ENCODE measurements at places on chromosomes 1 and 21. TPM values are rescaled to one million over a fixed set of nuclear protein-coding genes. Genes with fewer than 3 reads are reported as not detected.

- no peaks in the 10 kb centered on the region for H3K36me3 ChIP-seq
- DNase-seq = no peak
- H3K4me1 ChIP-seq = peaks cover 15% of the 10 kb centered on the region
- no peak overlapping the region for H3K4me3 ChIP-seq
- no peaks in the 10 kb centered on the region for H3K27me3 ChIP-seq
- H3K27ac ChIP-seq = peak overlapping the region; percentile 67
Observed at GRCh38 chr1:228963795-228964177, 228.5 kb downstream of the RHOU start.

GRCh38 chr1:182069028-182069466 lies 7.5 kb upstream of the ZNF648 start:
- no peaks in the 10 kb centered on the region for H3K4me1 ChIP-seq
- H3K27me3 ChIP-seq = no peaks in the 10 kb centered on the region
- DNase-seq = peak; percentile 58
- no peaks in the 10 kb centered on the region for H3K36me3 ChIP-seq
- H3K4me3 ChIP-seq = no peak overlapping the region

DNA sequence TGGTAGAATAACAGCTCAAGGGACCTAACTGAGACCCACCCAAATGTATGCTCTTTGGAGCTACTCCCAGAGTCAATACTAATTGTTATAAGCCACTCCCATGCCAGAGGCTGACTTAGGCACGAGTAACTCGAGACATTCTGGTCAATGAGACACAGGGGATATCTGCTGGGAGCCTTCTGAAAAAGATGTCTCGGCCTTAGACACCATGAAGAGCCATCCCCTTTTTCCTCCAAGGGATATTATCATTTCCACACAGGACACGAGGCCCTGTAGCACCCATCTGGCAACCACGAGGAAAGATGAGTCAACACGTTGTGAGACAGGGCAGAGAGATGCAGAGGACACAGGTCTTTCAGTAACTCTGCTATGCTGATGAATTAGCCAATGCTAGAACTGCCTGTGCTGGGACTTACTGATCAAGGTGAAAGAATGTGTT lies 30.7 kb downstream of the ITPKB start:
- no peaks in the 10 kb centered on the region for H3K36me3 ChIP-seq
- no peaks in the 10 kb centered on the region for H3K27me3 ChIP-seq
- H3K4me1 ChIP-seq = peaks cover 29% of the 10 kb centered on the region
- DNase-seq = no peak

DNA sequence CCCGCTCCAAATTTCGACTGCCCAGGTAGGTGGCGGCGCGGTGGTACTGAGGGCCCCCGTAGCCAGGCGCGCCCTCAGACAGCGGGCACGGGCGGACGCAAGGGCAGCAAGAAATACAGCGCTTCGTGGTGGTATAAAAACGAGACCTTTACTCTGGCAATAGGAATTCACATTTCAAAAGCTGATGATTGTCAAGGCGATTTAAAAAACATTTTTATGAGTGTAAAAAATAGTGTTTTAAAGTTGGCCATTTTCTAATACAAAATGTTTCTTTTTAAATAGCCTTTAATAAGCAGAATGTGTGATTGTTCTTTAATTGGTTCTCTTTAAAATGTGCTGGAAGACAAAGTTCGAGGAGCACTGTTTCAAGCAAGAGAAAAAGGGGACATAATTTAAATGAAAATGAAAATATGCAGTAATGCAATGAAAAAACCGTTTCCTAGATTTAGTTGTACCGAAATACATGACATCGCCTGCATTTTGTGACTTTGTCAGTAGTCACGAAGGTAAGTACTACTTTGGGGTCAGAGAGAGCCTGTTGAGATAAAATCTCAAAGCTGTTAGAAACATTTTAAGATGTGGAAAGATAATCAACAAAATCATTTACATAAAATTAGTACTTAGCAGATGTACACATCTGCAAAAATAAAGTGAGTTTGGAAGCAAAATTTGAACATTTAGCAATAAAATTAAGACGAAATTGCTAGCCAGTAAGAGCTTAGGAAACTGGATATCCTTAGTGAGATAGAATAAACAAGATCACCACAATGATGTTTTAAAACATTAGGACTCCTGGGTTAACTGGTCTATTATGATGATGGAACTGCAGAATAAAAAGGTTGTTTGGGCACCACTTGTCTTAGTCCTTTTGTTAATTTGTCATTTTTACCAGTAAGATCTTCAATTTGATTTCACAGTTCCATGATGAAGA lies 1.1 kb upstream of the PSMG1 start:
- H3K27ac ChIP-seq = peak overlapping the region; percentile 94
- DNase-seq = no peak
- peaks cover 40% of the 10 kb centered on the region for H3K4me1 ChIP-seq
- no peaks in the 10 kb centered on the region for H3K27me3 ChIP-seq

GRCh38 chr1:206953626-206954025 lies 7.4 kb upstream of the PIGR start:
- H3K4me3 ChIP-seq = no peak overlapping the region
- H3K36me3 ChIP-seq = no peaks in the 10 kb centered on the region
- H3K27ac ChIP-seq = no peak overlapping the region
- no peaks in the 10 kb centered on the region for H3K27me3 ChIP-seq

GRCh38 chr1:246095443-246095842 lies 411.6 kb downstream of the SMYD3 start:
- H3K4me3 ChIP-seq = no peak overlapping the region
- H3K36me3 ChIP-seq = no peaks in the 10 kb centered on the region
- peaks cover 6% of the 10 kb centered on the region for H3K4me1 ChIP-seq
- H3K27me3 ChIP-seq = no peaks in the 10 kb centered on the region
- H3K27ac ChIP-seq = no peak overlapping the region
- no peak for DNase-seq

DNA sequence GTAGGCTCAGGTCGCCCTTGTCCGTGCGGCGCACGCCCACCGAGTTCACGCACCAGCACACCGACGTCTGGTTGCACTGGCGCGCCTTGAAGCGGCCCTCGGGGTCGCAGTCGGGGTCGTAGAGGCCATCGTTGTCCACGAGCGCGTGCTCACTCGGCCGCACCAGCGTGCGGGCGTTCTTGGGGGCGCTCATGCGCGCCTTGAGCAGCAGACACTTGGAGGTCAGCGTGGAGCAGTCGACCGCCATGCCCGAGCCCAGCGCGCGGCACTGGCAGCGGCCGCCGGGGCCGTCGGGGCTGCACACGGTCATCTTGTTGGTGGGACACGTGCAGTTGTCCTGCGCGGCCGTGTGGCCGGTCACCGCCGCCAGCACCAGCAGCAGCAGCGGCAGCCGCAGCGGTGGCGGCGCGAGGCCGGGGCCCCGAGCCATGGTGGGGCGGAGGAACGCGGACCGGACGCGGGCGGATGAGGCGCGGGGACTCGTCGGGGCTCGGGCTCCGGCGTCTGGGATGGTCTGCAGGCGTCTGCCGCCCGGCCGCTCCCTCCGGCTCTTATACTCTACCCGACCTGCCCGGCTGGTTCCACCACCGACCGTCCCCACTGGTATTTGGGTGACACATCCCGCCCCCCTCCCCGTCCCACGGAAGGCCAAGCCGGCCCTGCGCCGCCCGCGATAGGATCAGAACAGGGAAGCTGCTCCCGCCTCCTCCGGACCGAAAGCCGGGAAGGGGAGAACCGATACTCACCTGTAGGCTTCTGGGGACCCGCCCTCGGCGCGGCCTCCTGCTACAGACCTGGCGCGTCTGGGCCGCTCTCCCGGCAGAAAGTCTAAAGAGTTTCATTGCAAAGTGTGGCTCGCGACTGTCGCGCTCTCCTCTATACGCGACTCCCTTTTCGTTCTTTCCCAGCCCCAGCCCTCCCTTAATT lies at the start of gene TACSTD2:
TSS of gene TACSTD2 (minus strand) at position 526 of the 927 bp plus-strand sequence. CDS start at position 430, 96 bp downstream.
- H3K4me1 ChIP-seq = peaks cover 39% of the 10 kb centered on the region
- H3K27me3 ChIP-seq = no peaks in the 10 kb centered on the region
- H3K27ac ChIP-seq = no peak within 1 kb of the TSS
- H3K36me3 ChIP-seq = no peaks in the 10 kb centered on the region
- no peak within 1 kb of the TSS for H3K4me3 ChIP-seq

DNA sequence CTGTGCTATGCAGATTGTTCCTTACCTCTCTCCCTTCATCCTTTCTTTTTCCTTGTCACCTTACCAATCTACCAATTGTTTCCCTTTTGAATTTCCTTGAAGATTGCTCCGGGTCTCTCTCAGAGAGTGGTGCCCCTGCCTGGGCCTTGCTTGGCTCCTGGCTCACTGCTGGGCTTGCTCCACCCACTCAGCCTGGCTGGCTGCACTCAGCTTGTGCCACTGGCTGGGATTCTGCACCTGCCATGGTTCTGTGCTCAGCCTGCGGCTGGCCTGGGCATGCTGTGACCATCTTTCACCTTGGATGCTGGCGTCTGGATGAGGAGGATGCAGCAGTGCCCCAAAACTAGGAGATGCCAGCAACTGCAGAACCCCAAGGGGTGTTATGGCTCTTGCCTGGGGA lies 463.9 kb upstream of the CXADR start:
- peaks cover 5% of the 10 kb centered on the region for H3K4me1 ChIP-seq
- H3K36me3 ChIP-seq = no peaks in the 10 kb centered on the region
- H3K27me3 ChIP-seq = no peaks in the 10 kb centered on the region
- H3K4me3 ChIP-seq = no peak overlapping the region
- no peak overlapping the region for H3K27ac ChIP-seq

DNA sequence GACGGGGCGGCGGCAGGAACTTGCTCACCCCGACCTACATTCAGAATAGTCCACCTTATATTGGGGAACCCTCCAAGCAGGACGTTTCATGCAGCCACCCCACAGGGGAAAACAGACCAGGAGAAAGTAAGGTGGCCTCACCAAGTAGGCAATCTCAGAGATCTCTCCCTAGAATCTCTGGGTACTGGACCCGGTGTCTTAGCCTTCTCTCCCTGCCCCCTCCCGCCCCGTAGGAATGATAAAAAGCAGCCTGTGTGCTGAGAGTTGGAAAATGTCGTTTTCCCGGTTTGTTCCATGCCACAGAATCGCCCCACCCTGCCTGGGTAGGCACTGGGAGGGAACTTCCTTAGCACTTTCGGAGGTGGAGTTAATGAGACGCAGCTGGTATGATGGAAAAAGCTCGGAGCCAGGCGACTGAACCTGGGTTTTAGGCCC lies 789 bp upstream of the PTPN14 start:
- no peaks in the 10 kb centered on the region for H3K27me3 ChIP-seq
- H3K27ac ChIP-seq = peak overlapping the region; percentile 100
- peak; percentile 92 for DNase-seq
- H3K4me3 ChIP-seq = peak overlapping the region; percentile 60

DNA sequence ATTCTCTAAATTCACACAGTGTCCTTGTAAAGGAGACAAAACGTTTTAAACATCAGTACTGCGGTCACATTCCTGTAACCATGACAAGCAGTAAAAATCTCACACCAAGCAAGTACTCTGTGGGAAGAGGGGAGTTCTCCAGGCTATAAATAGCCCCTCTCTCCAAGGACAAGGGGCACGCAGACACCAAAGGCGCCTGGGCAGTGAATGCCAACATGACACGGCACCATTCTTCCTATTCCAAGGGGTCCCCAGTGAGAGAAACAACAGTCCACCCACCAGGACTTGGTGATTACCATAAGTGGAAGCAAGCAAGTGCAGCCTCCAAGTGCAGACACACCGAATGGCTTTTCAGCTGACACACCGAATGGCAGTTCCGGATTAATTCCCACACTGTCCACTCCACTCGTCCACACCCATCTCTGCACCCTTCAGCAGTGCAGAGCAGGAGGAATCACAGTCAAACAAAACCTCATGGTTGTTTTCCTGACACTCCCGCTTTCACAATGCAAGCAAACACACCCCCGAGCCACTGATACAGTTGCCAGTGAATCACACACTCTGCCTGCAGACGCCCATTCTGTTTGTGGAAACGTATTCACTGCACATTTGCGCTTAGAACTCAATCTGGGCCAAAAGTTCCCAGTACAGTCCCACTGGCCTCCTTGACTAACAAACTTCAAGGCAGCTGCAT lies 1.8 kb downstream of the PTTG1IP start:
- no peaks in the 10 kb centered on the region for H3K36me3 ChIP-seq
- H3K27ac ChIP-seq = peak overlapping the region; percentile 95
- no peaks in the 10 kb centered on the region for H3K27me3 ChIP-seq
- peaks cover 68% of the 10 kb centered on the region for H3K4me1 ChIP-seq
- DNase-seq = no peak

The SLC25A34 gene
- total RNA-seq = 0.98 TPM

DNA sequence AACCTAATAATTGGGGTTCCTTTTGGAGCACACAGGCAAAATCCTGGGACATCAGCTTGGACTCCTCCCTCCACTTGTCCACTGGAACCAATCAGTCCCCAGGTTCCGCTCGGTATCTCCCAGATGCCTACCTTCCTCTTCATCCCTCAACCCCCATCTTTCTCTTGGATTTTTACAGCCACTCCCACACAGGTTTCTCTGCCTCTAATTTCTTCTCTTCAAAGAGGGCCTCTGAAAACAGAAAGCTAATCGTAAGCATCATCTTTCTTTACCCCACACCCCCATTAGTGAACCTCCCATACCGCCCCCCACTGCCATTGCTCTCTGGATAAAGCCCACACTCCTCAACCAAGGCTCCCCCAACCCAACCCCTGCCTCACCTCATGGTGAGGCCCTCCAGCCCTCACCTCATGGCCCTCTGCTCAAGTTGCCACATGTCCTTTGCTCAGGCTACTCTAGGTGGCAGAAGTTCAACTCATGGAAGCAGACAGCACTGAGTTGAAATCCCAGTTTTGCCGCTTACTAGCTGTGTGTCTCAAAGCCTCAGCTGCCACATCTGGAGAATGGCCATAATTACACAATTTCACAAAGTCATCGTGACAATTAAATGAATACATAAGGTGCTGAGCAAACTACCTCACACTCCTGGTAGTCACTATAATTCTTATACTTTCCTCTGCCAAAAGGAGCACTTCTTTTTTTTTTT lies 18.1 kb upstream of the WASF2 start:
- no peaks in the 10 kb centered on the region for H3K36me3 ChIP-seq
- no peak overlapping the region for H3K27ac ChIP-seq
- no peaks in the 10 kb centered on the region for H3K27me3 ChIP-seq
- DNase-seq = no peak

The LRRC8B gene
- 24.6 TPM for total RNA-seq

DNA sequence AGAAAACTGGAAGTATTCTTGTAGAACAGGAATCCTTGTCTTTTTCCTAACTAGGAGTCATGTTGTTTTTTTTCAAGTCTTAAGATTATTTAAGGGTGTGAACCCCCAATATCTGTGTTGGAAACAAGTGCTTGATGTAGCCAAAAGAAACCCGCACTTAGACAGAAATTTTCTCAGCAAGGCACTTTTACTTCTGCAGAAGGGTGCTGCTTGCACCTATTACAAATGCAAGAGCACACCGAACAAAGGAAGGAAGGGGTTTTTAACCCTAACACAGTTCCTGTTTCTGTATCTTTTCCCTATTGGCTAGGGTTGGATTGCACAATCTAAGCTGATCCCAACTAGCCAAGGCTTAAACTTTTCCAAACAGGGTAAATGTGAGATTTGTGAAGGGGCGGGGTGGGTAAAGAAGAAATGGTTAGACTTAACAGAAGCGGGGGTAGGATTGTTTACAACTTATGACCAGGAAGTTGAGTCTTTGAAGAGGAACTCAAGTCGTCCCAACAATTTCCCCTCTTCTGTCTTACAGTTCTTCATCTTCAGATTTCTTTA lies 75.1 kb downstream of the ZFYVE9 start:
- H3K27ac ChIP-seq = no peak overlapping the region
- DNase-seq = no peak
- no peaks in the 10 kb centered on the region for H3K36me3 ChIP-seq
- H3K27me3 ChIP-seq = no peaks in the 10 kb centered on the region
- no peak overlapping the region for H3K4me3 ChIP-seq
